ENCODE measurements at places on chromosomes 1 and 21. TPM values are rescaled to one million over a fixed set of nuclear protein-coding genes. Genes with fewer than 3 reads are reported as not detected.

The RAD54L gene
- not detected for polyA plus RNA-seq

The NPR1 gene
- 1.7 TPM for polyA plus RNA-seq

The DISC1 gene
- 0.13 TPM for polyA plus RNA-seq

The RER1 gene
- 24.4 TPM for polyA plus RNA-seq

The LRRN2 gene
- 11.7 TPM for polyA plus RNA-seq

The ASTN1 gene
- polyA plus RNA-seq: 24.0 TPM

The TEDDM1 gene
- polyA plus RNA-seq: not detected

The KRTAP24-1 gene
- not detected for polyA plus RNA-seq

The CRYBG2 gene
- not detected for polyA plus RNA-seq

The ERMAP gene
- 0.95 TPM for polyA plus RNA-seq

The NID1 gene
- polyA plus RNA-seq: 0.77 TPM

The MTARC2 gene
- 5.8 TPM for polyA plus RNA-seq

The KLHDC8A gene
- polyA plus RNA-seq: 6.6 TPM

The FLG2 gene
- polyA plus RNA-seq: not detected

Measured in Purkinje cell (primary cell).